Effector CD8-positive, alpha-beta T cell (primary cell): ENCODE measurements at places on chromosomes 11 and 22.

DNA sequence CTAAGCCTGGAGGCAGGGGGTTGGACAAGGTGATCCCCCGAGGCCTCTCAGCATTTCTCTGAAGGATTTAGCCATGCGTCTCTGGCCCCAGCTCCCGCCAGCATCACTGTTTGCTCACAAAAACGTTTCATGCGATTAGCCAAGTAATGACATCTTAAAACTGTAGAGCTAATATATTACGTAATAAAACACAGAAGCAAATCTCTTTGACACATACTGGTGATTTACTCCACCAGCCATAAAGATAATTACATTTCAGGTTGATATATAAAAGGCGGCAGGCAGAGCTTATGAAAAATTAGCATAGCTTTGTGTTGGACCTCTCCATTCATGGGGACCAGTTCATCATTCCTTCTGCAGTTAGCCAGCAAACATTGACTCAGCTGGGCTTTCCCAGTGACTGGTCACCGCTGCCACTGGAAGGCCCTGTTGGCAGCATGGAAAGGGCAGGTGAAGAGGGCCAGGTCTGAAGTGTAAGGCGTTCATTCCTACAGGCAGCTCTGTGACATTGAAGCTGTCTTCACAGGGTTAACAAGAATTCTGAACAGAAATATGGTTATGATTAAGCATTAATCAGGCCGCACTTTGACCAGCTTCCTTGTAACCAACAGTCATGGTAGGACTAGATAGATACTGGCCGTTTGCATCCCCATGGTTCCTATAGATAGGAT, 150.3 kb downstream of the NECTIN1 start:
- DNase-seq: no peak

DNA sequence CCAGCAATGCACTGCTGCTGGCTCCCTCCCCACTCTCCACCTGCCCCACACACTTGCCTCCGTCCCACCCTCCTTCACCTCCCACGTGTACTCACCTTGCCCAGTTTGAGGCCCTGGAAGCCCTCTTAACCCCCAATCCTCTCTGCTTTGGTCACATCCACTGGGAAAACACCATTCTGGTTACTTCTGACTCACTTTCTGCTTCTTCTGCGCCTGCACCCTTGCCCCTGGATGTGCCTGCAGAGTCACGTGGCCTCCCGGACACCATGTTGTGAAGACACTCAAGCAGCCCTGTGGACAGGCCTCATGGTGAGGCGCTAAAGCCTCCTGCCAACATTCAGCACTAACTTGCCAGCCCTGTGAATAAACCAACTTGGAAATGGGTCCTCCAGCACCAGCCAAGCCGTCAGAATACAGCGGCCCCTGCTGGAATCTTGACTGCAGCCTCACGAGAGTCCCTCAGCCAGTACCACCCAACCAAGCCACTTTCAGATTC, 2.6 kb upstream of the NAALADL1 start:
- peak; percentile 5 for DNase-seq

- DNase-seq: no peak
These were observed 54.6 kb upstream of the CHRM4 start for GRCh38 chr11:46445920-46446771.

- peak; percentile 54 for DNase-seq
These were observed 3.7 kb upstream of the POLD4 start for GRCh38 chr11:67356864-67357561.

- DNase-seq: no peak
These were observed 28.3 kb downstream of the MUC6 start for GRCh38 chr11:1008001-1008802.
